ENCODE measurements at places on chromosomes 1 and 21.

- DNase-seq: no peak
These were observed 8.2 kb downstream of the OR10T2 start for GRCh38 chr1:158391099-158391498.

DNA sequence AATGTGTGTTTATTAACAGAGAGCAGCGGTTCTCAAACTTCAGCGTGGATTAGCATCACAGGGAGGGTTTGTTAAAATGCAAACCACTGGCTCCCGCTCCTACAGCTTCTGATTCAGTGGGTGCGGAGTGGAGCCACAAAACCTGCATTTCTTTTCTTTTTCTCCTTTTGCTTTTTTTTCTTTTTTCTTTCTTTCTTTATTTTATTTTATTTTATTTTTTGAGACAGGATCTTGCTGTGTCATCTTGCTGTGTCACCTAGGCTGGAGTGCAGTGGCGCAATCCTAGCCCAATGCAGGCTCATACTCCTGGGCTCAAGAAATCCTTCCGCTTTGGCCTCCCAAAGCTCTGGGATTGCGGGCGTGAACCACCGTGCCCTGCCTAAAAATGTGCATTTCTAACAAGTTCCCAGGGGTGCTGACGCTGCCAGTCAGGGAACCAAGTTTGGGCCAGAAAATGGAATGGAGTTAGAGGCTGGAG is 20.9 kb upstream of the SLC1A7 start:
- DNase-seq: no peak

DNA sequence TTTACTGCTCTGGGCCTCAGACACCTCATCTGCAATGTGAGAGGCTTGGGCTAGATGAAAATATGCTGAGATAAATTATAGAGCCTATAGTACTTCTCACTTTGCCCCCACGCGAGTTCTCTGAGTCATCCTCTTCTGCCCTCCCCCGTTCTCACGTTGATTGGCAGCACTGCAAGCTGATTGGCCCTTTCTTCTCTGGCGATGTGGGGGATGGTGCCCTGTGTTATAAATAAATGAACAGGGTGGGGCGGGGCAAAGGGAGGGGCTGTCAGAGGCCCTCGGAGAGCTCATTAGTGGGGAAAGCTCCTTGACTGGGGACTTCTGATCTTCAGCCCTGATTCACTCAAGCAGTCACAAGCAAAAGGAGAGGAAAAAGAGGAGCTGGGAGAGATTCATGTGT is 64.3 kb upstream of the ZC3H12A start:
- no peak for DNase-seq

- DNase-seq: no peak
These were observed 55.0 kb downstream of the HIVEP3 start for GRCh38 chr1:41863718-41864117.

DNA sequence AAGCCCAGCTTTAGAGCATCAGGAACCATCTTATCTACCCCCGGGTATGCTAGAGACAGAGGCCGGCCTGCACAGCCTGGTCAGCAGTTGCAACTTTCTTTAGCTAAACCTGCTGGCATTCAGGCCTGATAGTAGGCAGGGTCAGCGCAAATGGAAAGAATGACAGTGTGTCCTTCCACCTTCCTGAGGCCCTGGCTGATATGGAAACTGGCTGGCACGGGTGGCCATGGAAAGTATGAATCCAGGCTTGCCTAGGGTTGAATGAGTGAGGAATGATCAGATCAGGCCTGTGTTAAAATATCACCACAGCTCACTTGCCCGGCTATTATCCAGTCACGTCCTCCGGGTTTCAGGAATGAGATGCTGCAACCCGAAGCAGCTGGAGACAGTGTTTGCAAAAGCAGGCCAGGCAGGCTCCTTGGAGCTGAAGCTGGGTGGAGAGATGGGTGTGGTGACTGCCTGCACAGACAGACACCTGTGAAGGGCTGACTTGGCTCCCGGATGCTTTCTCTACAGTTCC is 34.7 kb downstream of the RCAN1 start:
- peak; percentile 76 for DNase-seq

GRCh38 chr1:115847787-115848186 is 6.9 kb upstream of the NHLH2 start:
- no peak for DNase-seq

DNA sequence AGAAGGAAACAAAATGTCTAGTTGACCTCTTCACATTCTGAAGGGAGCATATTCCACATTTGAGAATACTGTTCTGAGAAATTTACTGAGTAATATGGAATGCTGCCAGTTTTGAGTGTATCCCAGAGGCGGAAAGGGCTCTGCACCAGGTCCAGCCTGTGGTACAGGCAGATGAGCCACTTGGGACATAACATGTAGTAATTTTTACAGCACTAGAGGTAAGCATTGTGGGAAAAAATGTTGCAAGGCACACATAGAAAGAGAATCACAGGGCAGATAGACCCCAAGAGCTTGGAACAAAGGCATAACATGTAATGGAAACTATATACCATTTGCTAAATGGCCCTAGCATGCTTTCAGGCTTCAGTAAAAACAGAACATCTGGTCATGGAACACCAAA is 228.5 kb downstream of the USH2A start:
- no peak for DNase-seq

DNA sequence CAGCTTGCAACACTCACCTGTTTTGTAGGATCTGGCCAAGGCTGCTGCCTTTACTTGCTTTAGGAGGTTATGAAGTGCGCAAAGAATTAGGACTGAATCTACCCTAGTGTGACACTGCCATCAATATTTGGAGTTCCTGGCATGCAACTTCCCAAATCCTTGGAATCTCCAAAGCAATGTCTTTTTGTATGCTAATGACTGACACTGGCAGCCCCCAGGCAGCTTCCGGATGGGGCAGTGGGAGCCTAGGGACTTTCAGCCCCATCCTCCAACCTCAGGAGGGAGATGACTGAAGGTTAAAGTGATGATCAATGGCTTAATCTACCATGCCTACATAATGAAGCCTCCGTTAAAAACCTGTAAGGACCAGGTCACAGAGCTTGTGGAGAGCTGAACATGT is 5.5 kb downstream of the RCC2 start:
- no peak for DNase-seq

DNA sequence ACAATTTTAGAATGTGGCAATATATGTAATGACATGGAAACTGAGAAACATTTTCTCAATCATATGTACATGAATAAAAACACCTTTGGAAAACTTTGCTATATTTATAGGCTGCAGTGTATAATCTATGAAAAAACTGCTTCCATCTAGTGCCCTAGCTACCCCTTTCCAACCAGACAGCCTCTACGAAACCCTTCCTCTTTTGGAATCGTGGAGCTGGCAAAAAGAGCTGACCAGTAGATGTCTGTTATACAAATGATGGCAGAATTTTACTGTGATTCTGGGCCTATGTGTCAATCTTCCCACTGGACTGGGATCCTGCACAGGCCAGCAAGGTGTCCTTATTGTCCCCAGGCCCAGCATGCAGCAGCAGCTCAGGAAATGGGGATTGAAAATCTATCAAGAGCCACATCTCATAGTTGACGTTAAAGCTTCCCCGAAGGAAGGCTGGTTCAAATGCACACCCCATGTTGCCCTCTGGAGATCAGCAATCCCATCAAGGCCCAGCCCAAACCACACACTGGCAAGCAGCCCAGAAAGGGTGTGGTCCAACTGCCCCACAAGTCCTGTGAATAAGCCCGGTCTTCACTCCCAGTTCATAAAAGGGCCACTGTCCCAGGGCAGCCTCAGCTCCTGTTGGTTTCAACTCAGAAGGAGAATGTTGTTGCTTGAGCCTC is 8.8 kb upstream of the FAM20B start:
- DNase-seq: peak; percentile 95

- no peak for DNase-seq
These were observed 7.3 kb upstream of the LRRC71 start for GRCh38 chr1:156912861-156913808.

DNA sequence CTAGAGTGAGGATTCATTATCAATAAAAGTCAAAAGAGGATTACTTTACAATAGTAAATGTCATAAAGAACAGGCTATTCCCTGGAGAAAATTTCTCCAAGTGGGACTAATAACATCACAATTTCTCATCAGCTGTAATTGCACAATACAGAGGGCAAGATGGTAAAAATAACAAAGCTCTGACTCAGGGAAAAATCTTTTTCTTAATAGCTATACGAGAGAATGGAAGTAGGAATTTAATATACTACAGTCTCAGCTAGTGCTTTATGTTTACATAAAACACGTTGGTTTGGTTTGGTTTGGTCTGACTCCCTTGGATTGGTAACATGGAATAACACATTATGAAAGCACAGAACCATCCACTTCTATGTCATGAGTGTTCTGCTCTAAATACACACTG is 397.6 kb downstream of the LRRIQ3 start:
- DNase-seq: peak; percentile 91

- DNase-seq: peak; percentile 88
These were observed 7.2 kb upstream of the CCN1 start for GRCh38 chr1:85573322-85573721.

- DNase-seq: no peak
These were observed 20.8 kb downstream of the OBSCN start for GRCh38 chr1:228228601-228229074.

- DNase-seq: no peak
These were observed 48.4 kb upstream of the ZNF326 start for GRCh38 chr1:89946532-89946931.

GRCh38 chr1:7989762-7990428 is 28.4 kb downstream of the PARK7 start:
- no peak for DNase-seq

- DNase-seq: no peak
These were observed 61.2 kb upstream of the DPH5 start for GRCh38 chr1:101086783-101087182.

GRCh38 chr1:154411525-154411924 is 6.4 kb downstream of the IL6R start:
- no peak for DNase-seq

DNA sequence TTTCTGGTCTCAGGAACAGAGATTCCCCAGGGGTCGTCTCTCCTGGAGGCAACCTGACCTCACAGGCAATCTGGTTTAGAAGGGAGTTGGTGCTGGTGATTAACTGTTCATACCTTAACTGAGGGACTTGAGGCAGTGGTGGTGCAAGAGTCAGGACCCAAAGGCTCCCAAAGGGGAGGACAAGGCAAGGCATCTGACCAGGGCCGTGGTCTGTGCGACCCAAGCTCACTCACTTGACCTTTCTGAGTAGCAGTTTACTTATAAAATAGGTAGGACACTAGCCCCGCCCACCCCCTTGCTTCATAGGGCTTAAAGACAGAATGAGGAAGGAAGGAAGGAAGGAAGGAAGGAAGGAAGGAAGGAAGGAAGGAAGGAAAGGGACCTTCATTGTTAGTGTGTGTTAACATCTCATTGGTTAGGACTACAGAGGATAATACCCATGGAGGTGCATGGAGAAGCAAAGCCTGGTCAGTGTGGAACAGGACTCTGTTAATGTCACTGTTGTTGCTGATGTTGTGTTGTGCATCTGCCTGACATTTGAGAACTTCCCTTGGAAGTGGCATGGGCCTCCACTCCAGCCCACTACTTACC is 4.6 kb upstream of the KCNA2 start:
- no peak for DNase-seq

GRCh38 chr1:2110738-2111673 is 60.8 kb downstream of the PRKCZ start:
- no peak for DNase-seq

DNA sequence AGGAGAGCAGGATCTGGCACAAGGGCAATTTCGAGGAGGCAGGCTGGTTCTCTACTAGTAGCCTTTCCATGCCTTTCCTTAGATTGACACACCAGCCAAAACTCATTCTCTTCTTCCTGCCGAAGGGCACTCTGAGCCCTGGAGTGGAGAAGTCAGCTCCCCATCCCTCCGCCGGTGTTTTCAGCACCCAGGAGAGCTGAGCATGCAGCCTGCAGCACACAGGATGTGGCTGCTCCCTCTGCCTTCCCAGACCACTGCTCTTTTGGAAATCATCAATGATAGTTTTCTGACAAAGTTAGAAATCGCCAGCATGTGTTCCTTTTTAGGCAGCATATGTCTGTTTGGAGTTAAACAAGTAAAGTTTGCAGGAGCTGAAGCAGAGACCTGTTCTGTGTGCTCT is 11.7 kb downstream of the RNU5D-1 start:
- DNase-seq: no peak

DNA sequence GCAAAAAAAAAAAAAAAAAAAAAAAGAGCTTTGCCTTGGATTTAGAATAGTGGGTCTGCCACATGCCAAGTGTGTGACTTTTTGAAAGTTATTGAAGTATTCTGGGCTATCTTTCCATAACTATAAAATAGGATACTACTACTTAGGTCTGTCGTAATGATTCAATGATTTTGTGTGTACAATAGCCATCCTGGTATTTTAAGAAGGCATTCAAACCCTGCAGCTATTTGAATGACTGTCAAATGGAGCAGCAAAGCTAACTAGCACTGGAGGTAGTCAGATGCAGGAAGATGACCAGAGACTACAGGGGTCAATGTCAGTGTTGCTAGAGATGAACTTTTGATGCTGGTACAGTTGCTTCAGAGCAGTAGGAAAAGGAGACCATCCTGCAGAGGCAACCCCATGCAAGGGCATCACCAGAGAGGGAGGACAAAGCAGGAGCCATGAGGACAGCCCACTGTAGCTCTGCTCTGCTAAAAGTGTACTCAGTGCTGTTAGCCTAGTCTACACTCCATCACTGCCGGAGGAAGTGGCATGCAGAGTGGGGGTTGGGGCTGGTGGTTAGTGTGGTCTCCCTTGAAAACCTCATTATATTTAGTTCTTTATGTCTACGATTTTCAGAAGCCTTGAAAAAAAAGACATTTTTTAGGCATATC is 29.0 kb downstream of the DUSP10 start:
- DNase-seq: no peak

DNA sequence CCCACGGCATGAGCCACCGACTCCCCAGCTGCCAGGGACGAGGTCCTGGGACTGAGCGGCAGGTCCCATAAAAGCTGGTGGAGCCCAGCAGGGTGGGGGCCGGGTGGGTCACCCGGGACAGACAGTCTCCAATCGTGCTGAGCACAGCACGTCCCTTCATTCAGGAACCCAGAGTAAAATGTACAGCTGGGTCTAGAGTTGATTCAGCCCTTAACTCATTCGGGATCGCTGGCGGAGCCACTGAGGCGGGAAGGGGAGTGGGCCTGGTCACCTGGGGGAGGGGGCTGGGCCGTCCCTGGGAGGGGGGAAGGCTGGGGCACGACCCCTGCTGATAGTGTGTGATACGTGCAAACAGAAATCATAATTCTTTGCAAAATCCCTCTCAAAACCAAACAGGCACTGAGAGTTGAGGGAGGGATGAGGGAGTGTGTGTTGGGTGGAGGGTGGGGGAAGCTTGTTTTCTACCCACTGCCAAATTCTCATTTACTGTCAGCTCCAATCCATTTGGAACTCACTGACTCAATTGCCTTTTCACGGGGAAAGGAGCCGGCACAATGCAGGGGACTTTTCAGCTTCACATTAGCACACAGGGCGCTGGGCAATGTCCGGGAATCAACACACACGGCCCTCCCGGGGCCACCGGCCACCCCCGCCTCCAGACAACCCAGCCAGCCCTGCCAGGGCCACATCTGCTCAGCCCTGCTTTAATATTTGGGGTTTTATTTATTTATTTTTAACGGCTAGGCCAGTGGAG is 13.8 kb downstream of the CASZ1 start:
- DNase-seq: no peak

- no peak for DNase-seq
These were observed 5.1 kb upstream of the ARNT start for GRCh38 chr1:150881331-150882070.

DNA sequence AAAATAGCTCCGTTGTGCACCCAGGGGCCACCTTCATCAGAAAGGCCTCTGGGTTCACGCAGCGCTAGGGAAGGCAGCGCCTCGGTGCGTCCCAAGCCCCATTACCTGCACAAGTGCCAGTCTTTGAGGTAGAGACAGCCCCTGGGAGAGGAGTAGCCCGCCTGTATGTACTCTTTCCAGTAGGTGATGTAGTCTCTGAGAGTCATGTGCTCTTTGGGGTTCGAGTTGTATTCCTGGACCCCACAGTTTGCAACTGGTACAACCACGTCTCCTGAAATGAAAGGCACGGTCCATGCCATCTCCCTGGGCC is 601 bp downstream of the JMJD4 start:
- no peak for DNase-seq

Measured in PC-9 (cell line).